ENCODE measurements at places on chromosomes 7 and 10.

DNA sequence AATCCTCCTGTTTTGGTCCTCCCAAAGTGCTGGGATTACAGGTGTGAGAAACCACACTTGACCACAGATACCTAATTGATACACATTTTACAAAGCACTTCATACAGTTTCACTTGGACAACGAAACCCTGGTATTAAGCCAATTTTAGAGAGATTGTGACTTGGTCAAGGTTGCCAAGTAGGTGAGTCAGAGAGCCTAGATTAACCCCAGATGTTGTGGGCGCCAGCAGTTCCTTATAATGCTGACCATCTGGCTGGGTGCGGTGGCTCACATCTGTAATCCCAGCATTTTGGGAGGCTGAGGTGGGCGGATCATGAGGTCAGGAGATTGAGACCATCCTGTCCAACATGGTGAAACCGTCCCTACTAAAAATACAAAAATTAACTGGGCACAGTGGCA is 4.9 kb upstream of the PHKG1 start:
- no peak for DNase-seq

- no peak for DNase-seq
Observed at GRCh38 chr7:151409667-151410404, at the start of gene WDR86. TSS of gene WDR86 (minus strand) at chr7:151410038. CDS start at chr7:151409589, 449 bp downstream.

DNA sequence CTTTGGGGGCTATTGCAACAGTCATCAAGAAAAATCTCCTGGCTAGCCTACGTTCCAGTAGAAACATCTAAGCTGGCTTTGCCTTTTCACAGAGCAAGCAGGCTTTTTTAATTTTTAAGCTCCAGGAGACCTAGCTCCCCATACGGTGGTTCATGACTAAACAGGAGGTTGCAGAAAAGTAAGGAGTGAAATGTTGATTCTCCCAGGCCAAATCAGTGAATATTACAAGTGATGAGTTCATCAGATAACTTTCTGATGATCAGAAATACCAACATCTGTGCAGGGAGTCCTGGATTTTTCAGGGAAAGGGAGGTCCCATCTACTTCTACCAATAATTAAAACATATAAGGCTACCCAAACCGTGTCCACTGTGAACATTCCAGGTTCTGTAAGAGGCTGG is 477.3 kb upstream of the CELF2 start:
- no peak for DNase-seq

DNA sequence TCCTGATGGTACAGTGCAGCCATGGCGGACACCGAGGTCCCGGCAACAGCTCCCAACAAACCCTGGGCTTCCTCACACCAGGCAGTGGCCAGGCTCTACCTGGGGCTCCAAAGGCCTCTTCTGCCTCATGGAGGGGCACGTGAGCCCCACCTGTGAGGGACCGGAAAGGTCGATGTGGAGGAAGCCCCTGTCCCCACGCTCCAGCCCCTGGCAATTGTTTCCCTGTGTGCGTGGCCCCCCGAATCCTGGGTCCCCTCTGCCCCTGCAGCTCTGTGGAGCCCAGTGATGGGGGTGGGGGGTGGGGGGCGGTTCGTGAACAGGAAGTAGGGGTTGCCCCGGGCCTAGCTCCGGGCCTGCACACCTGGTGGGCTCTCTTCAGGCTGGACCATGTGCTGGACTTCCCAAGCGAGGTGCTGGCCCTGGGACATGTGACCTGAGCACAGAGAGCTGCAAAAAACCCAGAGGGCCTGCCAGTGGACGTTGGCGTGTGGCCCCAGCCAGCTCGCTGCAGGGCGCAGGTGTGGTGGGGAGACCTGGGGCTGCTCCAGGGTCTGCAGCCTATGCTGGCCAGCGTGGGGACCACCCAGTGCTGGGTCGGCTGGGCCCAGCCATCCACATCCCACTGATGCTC is 72.6 kb downstream of the INPP5A start:
- DNase-seq = no peak

DNA sequence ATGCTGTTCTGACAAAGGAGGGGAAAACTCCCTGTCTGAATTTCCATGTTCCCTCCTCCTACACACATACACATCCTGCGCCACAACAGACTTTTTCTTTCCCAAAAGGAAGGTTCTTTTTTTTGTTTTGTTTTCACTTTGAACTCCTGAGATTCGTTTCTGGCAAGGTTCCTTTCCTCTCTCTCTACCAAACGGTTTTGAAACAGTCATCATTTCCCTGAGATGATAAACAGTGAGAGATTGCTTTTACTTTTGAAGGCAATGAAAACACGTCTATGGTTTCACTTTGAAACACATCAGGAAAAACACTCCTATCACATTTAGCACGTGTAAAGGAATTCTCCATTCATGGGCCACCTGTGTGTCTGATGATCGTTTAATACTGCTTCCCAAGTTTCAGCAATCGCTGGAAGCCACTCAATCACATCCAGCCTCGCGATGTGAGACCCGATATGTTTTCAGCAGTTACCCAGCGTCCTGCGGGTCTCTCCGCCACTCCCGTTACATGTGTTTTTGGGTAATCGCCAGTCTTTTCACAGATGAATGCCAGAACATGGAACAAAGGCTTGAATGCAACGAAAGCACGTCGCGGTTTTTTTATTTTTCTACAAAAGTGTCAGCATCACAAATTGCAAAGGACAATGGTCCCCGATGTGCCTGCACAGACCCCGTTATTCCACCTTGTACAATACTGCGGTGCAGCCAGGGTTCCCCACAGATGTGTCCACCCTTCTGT is 62.8 kb upstream of the CUX1 start:
- no peak for DNase-seq

DNA sequence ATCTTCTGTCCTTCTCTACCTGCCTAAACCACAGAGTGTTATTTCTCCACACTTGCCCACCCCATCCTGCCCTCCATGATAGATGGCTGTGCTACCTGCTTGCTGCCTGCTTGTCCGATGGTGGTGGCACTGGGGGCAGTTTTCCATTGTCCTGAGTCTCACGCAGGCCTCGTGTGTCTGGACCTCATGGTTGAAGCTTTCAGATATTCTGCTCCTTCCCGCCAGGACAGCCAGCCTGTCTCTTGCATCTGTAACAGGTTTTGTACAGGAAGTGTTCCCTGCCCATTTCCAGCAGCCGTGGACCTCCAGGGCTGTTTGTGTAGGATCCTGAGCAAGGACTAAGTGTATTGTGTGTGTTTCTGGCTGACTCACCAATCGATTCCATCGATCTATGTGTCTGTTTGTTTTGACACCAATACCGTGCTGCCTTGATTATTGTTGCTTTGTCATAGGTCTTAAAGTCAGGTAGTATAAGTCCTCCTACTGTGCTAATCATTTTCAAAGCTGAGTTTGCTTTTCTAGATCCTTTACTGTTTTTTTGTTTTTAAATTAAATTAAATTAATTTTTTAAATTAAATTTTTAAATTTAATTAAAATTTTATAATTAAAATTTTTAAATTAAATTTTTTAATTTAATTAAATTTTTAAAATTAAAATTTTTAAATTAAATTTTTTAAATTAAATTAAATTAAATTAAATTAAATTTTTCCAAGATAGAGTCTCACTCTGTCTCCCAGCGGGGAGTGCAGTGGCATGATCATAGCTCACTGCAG is 8.5 kb downstream of the IL15RA start:
- DNase-seq = no peak

DNA sequence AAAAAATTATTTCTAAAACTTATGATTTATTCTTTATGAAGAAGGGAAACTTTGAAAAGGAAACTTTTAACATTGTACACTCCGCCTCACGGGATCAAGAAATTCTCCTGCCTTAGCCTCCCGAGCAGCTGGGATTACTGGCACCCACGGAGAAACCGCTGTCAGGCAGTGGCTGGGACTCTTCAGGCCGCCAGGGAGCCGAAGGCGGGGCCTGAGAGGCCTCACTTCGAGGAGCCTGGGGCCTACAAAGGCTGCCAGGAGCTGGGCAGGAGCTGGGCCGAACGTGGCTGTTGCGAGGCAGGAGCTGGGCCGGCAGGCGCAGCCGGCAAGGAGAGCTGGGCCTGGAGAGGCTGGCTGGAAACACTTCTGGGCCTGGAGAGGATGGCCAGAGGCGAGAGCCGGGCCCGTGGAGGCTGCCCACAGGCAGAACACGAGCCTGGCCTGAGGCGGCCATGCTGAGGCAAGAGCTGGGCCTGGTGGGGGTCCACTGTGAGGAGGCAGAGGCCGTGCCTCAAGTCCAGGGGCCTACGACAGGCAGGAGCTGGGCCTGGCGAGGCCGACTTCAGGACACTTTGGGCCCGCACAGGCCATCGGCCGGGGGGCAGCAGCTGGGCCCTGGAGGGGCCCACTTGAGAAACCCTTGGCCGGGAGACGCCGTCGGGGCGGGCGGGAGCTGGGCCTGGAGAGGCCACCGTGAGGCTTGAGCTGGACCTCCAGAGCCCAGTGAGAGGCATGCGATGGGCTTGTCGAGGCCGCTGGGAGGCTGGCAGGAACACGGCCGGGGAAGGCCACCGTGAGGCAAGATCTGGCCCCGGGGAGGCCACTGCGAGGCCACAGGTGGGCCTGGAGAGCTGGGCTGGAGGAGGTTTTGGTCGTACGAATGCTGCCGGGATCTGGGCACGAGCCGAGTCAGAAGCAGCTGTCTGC is 23.7 kb downstream of the MDH2 start:
- DNase-seq = no peak
